Stimulated activated CD8-positive, alpha-beta memory T cell treated with anti-CD3 and anti-CD28 coated beads, Interleukin-12 subunit alpha, Interleukin-12 subunit beta, amount 100 ng/mL, for 4 hours (primary cell): ENCODE measurements at places on chromosomes 13 and 19.

GRCh38 chr13:60229708-60230272, 66.1 kb upstream of the DIAPH3 start:
- no peak for DNase-seq

GRCh38 chr19:37594982-37595382, 306 bp downstream of the ZNF540 start:
- peak; percentile 41 for DNase-seq

DNA sequence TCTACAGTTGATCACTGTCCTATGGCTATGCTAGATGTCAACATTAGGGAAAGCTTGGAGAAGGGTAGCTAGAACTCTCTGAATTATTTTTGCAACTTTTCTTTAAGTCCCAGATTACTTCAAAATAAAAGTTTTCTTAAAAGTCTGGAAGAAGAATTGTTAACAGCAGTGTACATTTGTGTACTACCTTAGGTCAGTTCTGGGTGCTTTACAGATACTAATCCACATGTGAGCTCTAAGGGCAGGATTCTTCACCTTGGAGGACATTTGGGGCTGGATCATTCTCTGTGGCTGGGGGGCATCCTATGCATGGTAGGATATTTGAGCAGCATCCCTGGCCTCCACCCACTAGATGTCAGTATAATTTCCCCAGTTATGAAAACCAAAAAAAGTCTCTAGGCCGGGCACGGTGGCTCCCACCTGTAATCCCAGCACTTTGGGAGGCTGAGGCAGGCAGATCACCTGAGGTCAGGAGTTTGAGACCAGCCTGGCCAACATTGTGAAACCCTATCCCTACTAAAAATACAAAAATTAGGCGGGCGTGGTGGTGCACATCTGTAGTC, 2.8 kb downstream of the BRME1 start:
- DNase-seq = no peak

- no peak for DNase-seq
Observed at GRCh38 chr13:80284290-80284689, 56.6 kb downstream of the SPRY2 start.

- no peak for DNase-seq
Observed at GRCh38 chr13:23794267-23795161, 94.7 kb downstream of the MIPEP start.

GRCh38 chr19:50365434-50366306, at the start of gene NAPSA:
TSS of gene NAPSA (minus strand) at chr19:50365639. CDS start at chr19:50365621, 18 bp downstream.
- no peak for DNase-seq

DNA sequence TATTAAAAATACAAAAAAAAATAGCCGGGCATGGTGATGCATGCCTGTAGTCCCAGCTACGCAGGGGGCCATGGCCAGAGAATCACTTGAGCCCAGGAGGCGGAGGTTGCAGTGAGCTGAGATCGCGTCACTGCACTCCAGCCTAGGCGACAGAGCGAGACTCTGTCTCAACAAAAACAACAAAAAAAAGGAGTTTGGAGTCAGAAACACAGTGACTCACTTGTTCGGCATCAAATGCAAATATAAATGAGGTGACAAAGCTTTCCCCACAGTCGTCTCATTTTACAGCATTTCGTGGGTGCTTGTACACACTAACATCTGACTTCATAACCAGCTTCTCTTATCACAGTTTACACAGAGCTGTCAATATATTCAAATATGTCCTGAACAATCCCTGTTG, 11.0 kb downstream of the ZNF665 start:
- DNase-seq = no peak

DNA sequence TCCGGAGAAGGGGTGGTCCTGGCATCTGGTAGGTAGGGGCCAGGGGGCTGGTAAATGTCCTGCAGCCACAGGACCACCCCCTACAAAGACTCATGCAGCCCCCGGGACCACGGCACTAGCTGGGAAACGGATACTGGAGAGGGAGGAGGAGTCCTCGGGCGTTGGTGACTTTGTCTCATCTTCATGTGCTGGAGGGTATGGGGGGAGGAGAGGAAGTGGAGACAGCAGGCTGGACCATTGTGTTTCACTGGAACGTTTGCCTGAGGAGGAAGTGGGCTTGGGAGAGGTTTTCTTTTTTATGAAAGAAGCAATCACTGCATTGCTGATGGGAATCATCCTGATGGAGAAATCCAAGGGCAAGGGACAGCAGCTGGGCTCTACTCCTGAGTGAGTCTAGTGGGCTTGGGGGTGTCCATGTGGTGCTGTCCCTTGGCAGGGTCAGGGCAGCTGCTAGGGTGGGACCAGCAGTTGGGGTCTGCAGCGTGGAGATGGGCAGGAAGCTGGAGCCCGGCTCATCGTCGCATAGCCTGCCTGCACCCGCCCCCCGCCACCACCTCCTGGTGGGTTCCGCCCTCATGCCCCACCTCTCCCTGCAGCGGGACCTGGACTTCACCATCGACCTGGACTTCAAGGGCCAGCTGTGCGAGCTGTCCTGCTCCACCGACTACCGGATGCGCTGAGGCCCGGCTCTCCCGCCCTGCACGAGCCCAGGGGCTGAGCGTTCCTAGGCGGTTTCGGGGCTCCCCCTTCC, 1.7 kb upstream of the ADM5 start:
- no peak for DNase-seq

DNA sequence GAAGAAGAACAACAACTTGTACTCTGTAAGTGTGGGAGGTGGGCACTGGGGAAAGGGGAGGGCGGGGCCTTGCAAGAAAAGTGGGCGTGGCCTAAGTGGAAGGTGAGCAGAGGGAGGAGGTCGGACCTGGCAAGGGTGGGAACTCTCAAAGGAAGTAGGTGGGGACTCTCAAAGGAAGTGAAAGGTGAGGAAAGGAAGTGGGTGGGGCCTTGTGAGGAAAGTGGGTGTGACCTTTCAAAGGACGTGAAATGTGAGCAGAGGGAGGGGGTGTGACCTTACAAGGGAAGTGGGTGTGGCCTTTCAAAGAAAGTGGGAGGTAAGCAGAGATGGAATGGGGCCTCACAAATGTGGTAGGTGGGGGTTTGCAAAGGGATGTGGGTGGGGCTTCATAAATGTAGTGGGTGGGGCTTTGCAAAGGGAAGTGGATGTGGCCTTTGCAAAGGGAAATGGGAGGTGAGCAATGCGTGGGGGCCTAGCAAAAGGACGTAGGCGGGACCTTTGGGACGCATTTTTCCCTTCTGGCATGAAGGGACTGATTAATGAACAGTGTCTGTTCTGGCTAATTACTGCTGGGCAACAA, 25.9 kb downstream of the ACSBG2 start:
- no peak for DNase-seq

GRCh38 chr19:2618611-2619010, 83.9 kb downstream of the GNG7 start:
- peak; percentile 70 for DNase-seq

GRCh38 chr19:21130097-21130775, 11.6 kb upstream of the ZNF431 start:
- DNase-seq = no peak

DNA sequence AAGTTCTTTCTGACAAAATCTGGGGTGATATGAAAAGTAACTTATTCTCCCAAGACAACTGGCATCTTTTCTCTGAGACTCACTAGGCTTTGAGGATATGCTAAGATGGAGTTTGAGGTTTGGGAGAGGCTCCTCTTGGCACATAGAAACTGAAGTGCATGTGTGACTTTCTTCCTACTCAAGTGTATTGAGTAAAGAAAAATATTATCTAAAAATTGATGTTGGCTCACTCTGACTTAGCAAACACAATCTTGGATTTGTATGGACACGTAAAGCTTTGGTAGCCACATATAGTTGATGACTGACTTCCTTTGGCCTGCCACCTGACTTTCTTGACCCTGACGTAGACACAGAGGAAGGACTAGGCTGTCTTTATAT, 71.1 kb upstream of the KLF12 start:
- no peak for DNase-seq

GRCh38 chr19:925087-925525, 729 bp upstream of the ARID3A start:
- no peak for DNase-seq

DNA sequence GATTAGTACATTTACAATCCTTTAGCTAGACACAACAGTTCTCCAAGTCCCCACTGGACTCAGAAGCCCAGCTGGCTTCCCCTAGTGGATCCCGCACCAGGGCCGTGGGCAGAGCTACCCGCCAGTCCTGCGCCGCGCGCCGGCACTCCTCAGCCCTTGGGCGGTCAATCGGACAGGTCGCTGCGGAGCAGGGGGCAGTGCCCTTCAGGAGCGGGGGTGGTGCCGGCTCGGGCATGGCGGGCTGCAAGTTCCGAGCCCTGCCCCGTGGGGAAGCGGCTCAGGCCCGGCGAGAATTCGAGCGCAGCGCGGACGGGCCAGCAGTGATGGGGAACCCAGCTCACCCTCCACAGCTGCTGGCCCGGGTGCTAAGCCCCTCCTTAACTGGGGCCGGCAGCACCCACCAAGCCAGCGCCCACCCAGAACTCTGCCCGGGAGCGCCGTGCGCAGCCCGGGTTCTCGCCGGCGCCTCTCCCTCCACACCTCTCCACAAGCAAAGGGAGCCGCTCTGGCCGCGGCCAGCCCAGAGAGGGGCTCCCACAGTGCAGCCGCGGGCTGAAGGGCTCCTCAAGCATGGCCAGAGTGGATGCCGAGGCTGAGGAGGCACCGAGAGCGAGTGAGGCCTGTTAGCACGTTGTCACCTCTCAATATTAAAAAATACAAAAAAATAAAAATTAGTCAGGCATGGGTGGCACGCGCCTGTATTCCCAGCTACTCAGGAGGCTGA, 12.9 kb downstream of the EBPL start:
- no peak for DNase-seq

DNA sequence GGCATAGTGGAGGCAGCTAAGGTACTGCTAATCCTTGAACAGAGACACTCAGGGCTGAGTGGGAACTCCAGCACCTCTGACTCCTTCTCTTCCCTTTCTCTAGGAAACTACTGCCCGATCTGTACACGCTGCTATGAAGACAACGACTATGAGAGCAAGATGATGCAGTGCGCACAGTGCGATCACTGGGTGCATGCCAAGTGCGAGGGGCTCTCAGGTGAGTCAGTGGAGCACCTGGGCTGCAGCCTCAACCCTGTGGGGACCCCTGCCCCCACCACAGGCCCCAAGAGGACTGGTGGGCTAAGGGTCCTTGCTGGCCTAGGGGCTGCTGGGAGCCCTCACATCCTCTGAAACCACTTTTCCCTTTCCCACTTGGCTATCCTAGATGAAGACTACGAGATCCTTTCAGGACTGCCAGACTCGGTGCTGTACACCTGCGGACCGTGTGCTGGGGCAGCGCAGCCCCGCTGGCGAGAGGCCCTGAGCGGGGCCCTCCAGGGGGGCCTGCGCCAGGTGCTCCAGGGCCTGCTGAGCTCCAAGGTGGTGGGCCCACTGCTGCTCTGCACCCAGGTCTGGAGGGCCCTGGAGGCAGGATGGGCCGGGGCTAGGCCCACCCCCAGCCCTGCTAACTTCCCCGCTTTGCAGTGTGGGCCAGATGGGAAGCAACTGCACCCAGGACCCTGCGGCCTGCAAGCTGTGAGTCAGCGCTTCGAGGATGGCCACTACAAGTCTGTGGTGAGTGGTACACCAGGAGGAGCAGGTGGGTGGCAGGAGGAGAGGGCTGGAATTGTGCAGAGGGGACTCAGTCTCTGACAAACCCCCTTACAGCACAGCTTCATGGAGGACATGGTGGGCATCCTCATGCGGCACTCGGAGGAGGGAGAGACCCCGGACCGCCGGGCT, 9.5 kb downstream of the KMT2B start:
- DNase-seq = no peak

- DNase-seq = no peak
Observed at GRCh38 chr19:1062387-1063029, 4.5 kb upstream of the ARHGAP45 start.

- DNase-seq = no peak
Observed at GRCh38 chr13:42377640-42378382, 105.9 kb downstream of the AKAP11 start.

GRCh38 chr19:30076101-30076551, 134.1 kb downstream of the URI1 start:
- no peak for DNase-seq

- DNase-seq = no peak
Observed at GRCh38 chr19:13600091-13600490, 93.8 kb upstream of the CACNA1A start.

- DNase-seq = no peak
Observed at GRCh38 chr13:75647126-75647784, 11.1 kb downstream of the LMO7 start.

- DNase-seq = no peak
Observed at GRCh38 chr13:94342436-94343242, 136.8 kb downstream of the DCT start.

DNA sequence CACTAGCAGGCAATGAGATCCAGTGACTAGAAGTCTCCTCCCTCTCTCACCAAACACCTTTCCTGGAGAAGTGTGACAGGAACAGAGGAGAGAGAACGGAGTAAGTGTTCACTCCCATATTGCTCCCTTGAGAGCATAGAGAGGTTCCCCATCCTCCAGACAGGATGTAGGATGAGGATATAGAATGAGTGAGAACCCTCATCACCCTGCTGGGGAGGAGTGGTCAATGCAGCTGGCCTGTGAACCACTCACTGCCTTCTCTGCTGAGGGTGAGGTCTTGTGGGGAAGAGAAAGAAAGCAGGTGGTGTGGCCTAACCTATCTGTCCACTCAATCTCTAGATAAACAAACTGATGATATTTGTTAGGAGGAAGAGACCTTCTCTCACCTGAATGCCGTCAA, 386.6 kb downstream of the PCDH20 start:
- DNase-seq = no peak

DNA sequence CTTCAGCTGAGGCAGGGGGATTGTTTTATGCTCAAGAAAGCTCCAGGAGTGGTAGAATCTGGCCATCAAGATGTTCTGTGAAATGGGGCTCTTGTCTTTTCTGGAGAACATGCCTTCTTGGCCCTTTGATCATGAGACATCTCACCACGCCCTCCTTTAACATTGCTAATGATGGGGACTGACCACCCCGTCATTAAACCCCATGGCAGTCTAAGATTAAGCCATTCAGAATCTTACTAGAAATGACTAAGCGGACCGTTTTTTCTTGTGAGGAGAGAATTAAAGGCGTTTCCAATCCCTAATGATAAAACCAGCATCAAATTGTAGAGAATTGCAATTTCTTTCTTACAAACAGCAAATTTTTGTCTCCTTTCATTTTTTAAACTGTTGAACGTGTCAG, 89.4 kb downstream of the COL4A2 start:
- DNase-seq = no peak

- no peak for DNase-seq
Observed at GRCh38 chr19:47729799-47730520, 15.4 kb upstream of the NOP53 start.

DNA sequence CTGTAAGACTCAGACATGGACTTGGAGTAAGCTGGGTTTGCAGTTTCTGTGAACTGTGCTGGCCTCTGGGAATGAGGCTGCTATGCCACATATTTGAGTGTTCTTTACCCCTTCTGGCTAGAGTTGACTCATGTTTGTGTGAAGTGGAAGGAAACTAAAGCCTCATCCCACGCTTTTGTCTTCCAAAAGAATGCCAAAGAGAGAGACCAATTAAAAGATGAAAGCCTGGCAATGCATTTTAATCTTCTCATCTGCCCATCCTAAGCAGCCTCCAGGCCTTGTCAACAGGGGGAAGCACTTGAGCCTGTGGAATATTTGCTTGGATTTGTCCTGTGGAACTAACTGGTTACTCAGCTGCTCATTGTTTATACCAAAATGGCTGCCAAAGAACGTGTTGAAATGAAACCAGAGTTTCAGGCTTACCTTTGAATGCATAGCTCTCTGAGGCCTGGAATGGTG, 49.1 kb downstream of the LMO7 start:
- no peak for DNase-seq
